ENCODE measurements at places on chromosomes 3 and 15. TPM values are rescaled to one million over a fixed set of nuclear protein-coding genes. Genes with fewer than 3 reads are reported as not detected.
A peak's percentile ranks its signal among the peaks of the same experiment; 100 is the strongest.

GRCh38 chr3:108863799-108864135, 41.2 kb downstream of the TRAT1 start:
- no peak overlapping the region for H3K4me3 ChIP-seq
- H3K36me3 ChIP-seq, result no peaks in the 10 kb centered on the region
- H3K4me1 ChIP-seq, result no peaks in the 10 kb centered on the region

- no peak for DNase-seq
- no peaks in the 10 kb centered on the region for H3K36me3 ChIP-seq
- H3K27ac ChIP-seq, result no peak overlapping the region
Observed at GRCh38 chr15:25427861-25428260, 11.0 kb downstream of the UBE3A start.

The ARPP19 gene
- 156 TPM for total RNA-seq

DNA sequence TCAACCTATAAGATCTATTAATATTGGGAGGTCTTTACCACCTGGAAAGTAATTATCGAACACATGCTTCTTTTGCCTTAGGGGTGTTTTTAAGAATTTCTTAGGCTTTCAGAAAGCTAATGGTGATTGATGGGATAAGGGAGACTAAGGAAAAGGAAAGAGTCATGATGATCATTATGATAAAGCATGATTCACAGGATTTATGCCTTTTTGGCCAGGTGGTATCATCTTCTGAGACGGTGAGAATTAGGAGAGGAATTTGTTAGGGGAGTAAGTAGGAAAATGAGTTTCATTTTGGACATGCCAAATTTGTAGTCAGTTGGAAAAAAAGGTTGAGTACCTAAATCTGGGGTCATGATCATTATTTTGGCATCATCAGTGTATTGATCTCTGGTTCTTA, 8.9 kb downstream of the ARMC8 start:
- H3K4me1 ChIP-seq, result peaks cover 3% of the 10 kb centered on the region
- no peak overlapping the region for H3K27ac ChIP-seq
- peaks cover 5% of the 10 kb centered on the region for H3K36me3 ChIP-seq
- DNase-seq, result no peak
- H3K4me3 ChIP-seq, result no peak overlapping the region
- H3K27me3 ChIP-seq, result no peaks in the 10 kb centered on the region

- no peak for DNase-seq
- no peaks in the 10 kb centered on the region for H3K27me3 ChIP-seq
- H3K36me3 ChIP-seq, result no peaks in the 10 kb centered on the region
- H3K4me3 ChIP-seq, result no peak overlapping the region
Observed at GRCh38 chr3:165669967-165670366, 167.3 kb downstream of the BCHE start.

GRCh38 chr15:92664178-92664900, 8.8 kb upstream of the FAM174B start:
- peak overlapping the region; percentile 73 for H3K27ac ChIP-seq
- H3K27me3 ChIP-seq, result no peaks in the 10 kb centered on the region
- no peaks in the 10 kb centered on the region for H3K36me3 ChIP-seq

The SNRPN gene
- total RNA-seq, result 482 TPM

DNA sequence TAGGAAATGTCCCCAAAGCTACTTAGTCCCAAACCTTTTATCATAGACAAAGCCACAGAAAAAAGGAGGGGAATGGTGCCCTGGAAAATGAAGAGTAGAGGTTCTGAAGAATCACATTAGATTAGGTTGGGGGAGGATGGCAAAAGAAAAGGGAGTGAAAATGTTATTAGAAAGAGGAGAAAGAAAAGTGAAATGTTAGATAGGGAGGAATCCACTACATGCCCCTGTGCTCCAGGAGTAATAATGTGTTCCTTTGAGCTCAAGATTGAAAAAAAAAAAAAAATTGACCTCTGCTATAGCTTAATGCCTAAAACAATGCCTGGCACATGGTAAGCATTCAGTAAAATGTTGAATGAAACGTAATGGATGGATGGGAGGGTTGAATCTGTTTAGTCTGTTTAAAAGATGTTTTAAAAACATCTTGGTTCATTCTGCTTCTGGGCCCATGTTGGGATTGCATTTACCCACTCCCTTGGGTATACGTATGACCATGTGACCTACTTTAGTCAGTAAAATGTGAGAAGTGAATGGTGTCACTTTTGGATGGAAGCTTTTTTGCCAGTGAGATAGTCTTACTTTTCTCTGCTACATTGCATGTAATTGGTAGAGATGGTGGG, 19.0 kb downstream of the MAPK6 start:
- H3K27ac ChIP-seq, result no peak overlapping the region
- peaks cover 15% of the 10 kb centered on the region for H3K4me1 ChIP-seq
- H3K36me3 ChIP-seq, result peaks cover 6% of the 10 kb centered on the region
- no peak for DNase-seq
- H3K27me3 ChIP-seq, result no peaks in the 10 kb centered on the region

All from spinal cord (tissue), 10 donors.